ENCODE measurements at places on chromosomes 6 and 20. TPM values are rescaled to one million over a fixed set of nuclear protein-coding genes. Genes with fewer than 3 reads are reported as not detected.
A peak's percentile ranks its signal among the peaks of the same experiment; 100 is the strongest.

- DNase-seq, result no peak
These were observed 167.2 kb upstream of the KCNG1 start for GRCh38 chr20:51189814-51190782.

DNA sequence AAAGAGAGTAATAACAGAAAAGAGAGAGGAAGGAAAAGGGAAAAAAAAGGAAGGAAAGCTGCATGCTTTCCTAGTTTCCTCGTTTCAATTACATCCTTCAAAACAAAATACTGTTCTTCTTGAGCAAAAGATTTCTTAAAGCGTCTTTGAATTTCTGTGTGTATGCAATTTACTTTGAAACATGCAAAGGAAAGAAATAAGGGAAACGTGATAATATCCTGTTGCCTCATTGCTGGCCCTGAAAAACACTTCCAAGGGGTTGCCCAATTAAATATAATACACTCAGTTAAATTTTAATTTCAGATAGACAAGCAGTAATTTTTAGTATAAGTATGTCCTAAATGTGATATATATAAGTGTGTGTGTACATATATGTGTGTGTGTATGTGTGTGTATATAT lies 51.2 kb upstream of the TPD52L1 start:
- DNase-seq, result no peak

DNA sequence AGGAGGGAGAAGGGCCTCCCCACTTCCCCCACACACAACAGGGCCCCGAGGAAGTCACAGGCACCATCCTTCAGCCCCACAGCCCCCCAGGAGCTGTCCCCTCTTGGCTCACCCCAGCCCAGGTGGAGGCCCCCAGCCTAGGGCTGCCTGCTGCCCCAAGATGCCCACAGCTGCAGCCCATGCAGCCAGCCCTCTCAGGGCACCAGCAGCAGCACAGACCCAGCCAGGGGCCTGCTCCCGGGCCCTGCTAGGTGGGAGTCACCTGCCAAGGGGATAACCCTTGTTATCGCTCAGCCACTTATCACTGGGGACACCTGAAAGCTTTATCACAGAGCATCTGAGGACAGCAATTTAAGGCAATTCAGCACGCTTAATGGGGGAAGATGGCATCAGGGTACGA lies 55.0 kb downstream of the GRM4 start:
- no peak for DNase-seq

- no peak for DNase-seq
These were observed 1.3 kb downstream of the C6orf141 start for GRCh38 chr6:49551866-49552129.

GRCh38 chr6:146408583-146408982 lies 135.1 kb upstream of the RAB32 start:
- no peak for DNase-seq

DNA sequence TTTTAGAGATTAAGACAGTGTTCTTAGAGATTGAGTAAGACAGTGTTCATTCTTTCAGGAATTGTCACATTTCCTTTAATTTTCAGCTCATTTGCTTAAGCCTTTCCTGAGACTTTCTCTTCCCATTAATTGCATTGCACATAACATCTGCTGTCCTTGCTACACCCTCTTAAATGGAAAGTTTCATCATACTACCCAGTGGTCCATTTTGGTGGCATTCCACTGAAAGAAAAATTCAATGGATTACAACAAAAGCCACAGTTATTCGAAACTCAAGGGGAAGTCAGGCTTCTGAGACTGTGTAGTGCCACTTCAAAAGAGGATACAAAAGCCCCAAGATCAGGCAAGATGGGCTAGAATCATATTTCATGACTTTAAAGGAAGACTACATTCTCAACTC lies 64.0 kb downstream of the RSPO3 start:
- peak; percentile 72 for DNase-seq

GRCh38 chr20:21092806-21093205 lies 13.4 kb downstream of the LINC00237 start:
- no peak for DNase-seq

DNA sequence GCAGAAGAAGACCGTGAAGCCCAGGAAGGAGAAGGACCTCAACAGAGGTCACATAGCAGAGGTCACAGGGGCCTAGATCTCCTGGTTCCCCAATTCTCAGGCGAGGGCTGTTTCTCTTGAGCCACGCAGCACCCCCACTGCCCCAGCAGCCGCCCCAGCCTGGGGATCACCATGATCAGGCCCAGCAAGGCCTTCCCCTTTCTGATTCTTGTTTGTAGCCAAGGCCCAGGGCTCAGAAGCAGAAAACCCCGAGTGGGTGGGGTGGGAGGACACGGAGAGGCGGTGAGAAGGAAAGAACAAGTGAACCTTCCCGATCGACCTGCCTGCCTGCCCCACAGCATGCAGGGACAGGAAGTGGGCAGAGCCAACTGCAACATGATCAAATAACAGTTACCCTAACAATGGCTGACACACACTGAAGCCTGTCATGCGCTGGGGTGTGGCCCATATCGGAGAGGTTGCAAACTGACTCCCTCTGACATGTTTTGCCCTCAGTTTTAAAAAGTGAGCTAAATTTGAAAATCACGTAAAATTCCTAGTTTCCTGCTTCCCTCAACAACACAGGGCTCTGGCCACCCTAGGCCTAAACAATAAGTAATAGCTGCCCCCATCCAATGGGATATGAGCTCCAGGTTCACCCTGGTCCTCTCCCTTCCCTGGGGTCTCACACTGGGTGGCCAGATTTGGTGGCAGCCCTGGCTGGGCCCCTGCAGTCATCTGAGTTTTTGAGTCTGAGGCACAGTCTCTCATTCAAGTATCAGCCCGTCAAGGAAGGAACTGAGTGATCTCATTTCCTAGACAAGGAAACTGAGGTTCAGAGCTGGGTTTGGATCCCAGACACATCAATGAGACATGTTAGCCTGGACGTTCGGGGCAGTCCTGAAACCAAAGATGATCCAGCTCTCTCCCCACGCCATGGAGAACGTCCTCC lies 6.5 kb downstream of the PEDS1 start:
- DNase-seq, result peak; percentile 41

GRCh38 chr6:14787250-14787649 lies 458.6 kb upstream of the JARID2 start:
- DNase-seq, result no peak

The GABRR1 gene
- total RNA-seq, result not detected

The FILIP1 gene
- 2.0 TPM for total RNA-seq

DNA sequence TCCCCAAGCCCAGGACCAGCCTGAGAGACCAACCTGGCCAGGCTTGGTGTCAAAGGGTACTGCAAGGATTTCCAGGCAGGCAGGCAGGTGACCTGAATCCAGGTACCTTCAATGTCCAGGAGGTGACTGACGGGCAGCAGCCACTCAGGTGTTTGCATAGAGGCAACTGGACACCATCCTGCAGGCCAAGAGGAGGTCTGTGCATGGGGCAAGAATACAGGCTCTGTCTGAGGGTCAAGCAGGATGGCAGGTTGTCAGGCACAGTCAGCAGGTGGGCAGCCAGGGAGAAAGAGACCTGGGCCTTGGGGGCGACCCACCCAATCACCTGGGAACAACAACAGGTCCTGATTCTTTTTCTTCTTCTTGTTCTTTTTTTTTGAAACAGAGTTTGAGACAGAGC lies 159.3 kb upstream of the QKI start:
- DNase-seq, result no peak

The SLC2A4RG gene
- total RNA-seq, result 65.6 TPM

The NTSR1 gene
- total RNA-seq, result 0.10 TPM

The C20orf141 gene
- total RNA-seq, result not detected

The GPR6 gene
- total RNA-seq, result not detected

The COX4I2 gene
- not detected for total RNA-seq

DNA sequence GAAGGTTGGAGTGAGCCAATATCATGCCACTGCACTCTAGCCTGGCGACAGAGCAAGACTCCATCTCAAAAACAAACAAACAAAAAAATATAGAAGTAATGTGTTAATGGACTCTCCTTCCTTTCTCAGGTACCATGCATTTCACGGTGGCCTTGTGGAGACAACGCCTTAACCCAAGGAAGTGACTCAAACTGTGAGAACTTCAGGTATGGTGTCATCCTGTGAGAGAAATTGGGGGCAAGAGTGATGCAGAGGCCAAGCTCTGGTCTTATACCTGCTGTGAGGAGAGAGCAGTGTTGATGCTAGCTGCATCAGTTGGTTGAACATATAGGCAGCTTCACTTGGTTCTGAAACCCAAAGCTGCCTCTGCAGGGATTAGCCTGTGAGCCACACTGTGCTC lies 6.2 kb downstream of the ITCH start:
- no peak for DNase-seq

DNA sequence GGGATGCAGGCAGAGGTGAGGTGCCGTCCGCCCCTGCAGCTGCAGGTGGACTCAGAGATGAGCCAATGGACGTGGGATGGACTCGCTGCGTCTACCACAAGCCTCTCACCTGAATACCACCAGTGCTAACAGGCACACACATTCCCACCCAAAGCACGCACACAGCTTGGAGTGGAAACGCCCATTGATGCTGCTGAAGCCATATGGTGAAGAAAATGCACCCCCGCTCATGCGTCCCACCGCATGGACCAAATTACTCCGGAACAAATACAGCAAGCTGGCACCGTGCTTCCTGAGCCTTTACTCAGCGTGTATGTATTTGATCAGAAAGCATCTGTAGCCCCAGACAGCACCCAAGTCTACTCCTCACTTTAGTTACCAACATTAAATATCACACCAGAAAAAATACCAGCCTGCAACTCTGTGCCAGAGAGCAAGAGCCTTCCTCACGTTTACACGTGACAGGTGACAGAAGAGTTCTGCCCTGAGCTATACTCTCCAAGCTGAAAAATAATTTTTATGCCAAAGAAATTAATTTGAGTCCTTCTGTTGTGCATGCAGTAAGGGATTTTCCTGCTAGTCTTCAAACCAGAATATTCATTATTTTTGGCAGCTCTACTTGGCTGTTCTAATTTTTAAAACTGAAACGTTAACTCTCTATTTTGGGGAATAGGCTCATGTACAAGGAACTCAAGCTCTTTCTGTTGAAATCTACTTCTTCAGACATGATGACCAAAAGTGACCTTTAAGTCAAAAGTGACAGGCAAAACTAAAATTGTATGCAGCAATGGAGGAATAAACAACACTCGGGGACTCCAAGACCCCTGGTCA lies 58.2 kb upstream of the SYNDIG1 start:
- DNase-seq, result no peak

DNA sequence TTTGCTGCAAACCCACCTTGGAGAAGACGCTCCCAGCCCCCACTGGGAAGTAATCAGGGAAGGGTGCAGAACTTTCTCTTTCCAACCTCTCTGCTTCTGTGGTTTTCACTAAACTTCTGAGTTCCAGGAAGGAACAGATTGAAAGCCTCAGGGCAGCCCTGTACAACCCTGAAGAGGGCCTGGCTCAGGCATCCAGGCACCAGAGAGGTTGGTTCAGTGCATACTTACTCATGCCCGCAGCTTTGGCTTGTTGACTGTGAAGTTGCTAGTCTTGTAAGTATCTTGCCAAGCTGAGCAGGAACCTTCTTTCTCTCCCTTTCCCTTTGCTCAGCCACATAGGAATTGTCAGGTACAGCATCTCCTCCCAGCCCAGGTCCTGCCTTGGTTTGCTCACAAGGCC lies 272.2 kb upstream of the FOXQ1 start:
- no peak for DNase-seq

DNA sequence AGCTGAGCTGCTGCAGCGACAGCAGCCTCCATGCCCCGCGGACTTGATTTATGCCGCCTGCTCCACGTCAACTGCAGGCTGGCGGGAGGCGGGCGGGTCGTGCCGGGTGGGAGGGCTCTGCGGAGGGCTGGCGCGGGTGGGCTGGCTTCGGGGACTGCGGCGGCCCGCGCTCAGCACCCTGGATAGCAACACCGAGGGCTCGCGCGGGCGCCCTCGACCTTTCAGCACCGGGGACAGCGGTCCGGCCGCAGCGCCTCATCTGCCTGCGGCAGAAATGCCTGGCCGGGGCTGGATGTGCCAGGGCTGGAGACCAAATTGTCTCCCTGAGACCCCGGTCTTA lies 792 bp downstream of the SNAP25 start:
- DNase-seq, result peak; percentile 60

- no peak for DNase-seq
These were observed 86.9 kb downstream of the PXDC1 start for GRCh38 chr6:3664625-3665041.

DNA sequence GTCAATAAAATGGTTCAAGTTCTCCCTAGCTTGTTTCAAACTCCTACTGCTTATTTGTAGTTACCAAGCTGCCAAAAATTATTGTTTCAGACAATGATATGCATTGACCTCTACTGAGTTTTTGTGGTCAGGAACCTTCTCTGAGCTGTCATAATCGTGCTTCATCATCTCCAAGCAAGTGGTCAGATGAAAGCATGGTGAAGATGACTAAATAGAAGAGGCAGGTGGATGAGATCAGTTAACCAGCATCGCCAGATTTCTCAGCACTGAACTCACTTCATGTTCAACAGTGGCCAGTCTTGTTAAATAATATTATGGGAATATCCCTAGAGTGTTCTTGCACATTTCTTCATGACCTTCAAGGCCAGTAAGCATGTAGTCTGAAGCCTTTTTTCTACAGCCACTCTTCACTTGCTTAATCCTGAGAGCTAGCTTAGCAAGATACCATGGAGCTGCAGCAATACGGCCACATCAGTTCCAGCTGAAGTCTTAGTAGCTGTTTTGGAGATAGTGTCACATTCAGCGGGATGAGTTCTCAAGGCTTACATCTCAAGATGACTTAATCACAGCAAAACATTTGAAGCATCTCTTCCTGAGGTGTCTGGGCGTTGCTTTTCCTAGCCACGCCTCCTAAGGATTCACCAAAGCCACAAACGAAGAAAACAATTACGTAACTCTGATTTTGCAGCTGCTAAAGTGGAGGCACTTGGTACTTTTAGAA lies 101.6 kb upstream of the TMEM30A start:
- peak; percentile 86 for DNase-seq

GRCh38 chr6:85041376-85041775 lies 277.0 kb upstream of the TBX18 start:
- no peak for DNase-seq

- peak; percentile 53 for DNase-seq
These were observed 75.2 kb upstream of the GLP1R start for GRCh38 chr6:38973178-38974057.

The GSTA2 gene
- not detected for total RNA-seq

The OXT gene
- not detected for total RNA-seq

DNA sequence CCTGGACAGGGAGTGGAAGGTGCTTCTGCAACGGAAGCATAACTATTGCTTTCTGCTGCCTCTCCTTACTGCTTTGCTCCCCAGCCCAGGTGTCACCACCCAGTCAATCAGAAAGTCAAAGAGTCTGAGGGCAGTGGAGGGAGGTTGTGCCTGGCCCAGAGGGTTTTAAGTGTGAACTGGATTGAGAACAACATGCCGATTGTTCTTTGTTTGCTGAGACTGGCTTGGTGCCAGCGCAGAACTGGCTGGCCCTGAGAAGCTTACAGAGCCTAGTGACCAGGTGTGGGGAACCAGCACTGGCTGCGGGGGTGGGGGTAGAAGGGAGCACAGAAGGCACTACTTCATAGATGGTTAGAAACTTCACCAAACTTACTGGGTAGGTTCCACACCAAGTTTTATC lies 31.1 kb upstream of the ENPP4 start:
- no peak for DNase-seq

GRCh38 chr6:121695329-121695728 lies 259.9 kb downstream of the GJA1 start:
- no peak for DNase-seq

The GSTA3 gene
- not detected for total RNA-seq
